ENCODE measurements at places on chromosomes 5 and 9.

- DNase-seq: no peak
Observed at GRCh38 chr9:34163434-34163833, 15.4 kb upstream of the UBAP1 start.

DNA sequence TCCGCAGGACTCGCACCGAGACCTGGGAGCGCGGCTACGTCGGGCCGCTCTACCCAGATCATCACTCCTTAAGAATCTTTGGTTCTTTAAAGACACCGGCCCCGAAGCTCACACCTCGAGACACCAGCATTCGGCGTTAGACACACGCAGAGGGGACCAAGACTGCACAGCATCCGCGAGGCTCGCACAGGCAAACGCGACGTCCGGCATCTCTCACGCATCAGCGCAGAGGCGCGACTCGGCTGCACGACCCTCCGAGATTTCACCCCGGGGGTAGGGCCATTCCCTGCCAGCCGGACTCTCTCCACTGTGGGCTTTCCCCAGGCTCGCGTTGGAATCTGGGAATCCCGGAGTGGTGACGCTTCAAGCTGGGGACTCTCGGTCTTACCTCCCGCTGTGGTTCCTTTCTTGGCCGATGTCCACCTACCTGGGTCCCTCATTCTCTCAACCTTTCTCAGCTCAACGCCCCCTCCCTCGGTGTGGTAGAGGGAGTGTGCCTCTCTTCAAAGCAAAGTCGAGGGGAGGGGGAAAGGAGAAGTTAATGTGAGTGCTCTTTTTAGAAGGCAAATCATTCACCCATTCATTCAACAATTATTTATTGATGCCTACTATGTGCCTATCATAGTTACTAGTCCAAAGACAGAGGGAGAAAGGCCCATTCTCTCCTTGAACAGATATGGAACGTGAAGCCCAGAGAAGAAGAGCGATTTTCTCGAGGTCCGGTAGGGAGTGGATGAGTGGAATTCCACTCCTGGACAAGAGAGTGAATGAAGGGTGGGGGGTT, 1.3 kb upstream of the HAND1 start:
- DNase-seq: no peak

- no peak for DNase-seq
Observed at GRCh38 chr5:11319836-11320580, 559.0 kb upstream of the DAP start.

DNA sequence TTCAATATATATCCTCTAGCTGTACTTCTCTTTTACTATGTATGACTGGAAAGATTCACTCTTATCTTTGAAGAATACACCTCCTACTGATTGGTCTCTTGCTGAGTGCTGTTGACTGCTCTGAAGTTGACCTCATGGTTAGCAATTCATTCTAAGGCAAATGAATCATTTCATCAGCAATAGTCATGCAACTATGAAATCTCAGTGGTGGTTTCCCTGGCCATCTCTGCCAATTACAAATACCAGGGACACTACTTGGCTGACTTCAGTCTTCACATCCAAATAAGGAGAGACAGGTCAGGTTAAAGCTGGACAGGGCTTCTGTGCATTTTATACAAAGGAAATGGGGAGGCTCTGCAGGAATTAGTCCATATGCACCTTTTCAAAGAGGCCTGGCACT, 333.5 kb upstream of the ACTBL2 start:
- no peak for DNase-seq

DNA sequence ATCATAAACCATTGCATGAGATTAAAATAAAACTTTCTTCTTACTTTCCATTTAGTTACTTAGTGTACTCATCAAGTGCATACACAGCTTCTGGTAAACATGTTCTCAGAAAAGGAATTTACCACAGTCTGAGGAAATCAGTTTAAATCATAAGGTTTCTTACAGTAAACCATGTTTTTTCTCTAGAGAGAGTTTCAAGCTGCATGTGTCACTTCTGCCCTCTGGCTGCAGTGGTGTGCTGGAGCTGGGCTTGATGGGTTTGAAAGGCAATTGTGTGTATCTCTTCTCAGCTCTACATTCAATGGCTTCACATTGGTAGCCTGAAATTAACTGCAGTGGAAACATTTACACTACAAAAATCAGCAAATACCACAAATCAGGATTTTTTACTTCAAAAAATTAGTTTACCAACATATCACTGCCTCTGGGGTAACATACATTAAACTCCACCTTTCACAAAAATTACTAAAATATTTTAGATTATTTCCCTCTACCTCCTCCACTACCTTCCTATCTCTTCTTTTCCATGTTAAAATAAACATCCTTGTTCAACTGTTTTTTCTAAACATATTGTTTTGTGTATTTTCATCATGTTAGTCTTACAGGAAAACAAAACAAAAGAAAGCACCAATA, 414.3 kb downstream of the ANXA1 start:
- DNase-seq: no peak

DNA sequence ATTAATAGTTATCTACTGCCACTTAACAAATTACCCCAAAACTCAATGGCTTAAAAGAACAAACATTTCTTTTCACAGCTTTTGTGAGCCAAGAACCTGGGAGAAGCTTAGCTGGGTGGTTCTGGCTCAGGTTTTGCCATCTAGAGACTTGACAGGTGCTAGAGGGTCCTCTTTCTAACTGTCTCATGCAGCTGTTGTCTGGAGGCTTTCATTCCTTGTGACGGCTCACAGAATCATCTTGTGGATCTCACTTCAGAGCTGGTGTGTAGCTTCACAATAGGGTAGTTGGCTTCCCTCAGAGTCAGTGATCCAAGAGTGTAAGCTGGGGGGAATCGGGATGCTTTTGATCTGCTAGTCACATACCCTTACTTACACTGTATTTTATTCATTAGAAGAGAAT, 81.2 kb upstream of the APC start:
- no peak for DNase-seq

GRCh38 chr9:111294691-111295451, 35.2 kb downstream of the OR2K2 start:
- DNase-seq: no peak

DNA sequence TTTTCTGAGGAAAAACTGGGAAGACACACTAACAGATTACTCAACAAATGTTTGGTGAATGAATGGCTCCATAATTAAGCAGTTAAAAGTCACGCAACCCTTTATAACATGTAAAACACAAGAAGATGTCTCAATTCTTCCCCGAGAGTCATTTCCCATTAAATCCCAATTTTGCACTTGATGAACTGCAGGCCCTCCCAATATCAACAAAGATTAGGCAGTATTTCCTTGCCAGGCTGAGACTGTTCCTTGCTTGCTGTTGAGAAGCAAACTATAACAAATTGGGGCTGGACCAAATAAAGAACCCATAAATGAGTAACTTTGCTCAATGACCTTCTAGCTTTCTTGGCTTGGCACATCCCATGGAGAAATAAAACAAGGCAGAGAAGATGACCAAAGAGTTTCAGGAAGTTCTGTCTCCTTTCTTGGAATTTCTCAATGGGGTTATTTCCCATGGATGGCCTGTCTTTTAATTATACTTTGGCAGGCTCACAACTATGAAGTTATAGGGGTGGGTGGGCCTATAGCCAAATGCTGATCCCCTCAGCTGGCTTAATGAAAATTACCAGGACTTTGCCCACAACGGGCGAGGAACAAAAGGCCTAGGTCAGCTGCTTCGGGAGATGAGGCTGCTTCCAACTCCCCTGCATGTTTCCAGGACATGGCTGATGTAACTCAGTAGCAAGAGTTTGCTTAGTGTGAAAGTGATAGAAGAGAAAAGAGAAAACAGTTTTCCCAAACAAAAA, 243.1 kb upstream of the RFX3 start:
- no peak for DNase-seq

- DNase-seq: no peak
Observed at GRCh38 chr9:129938291-129938979, 103.2 kb downstream of the USP20 start.

GRCh38 chr5:80318212-80318611, 1.6 kb upstream of the SPZ1 start:
- no peak for DNase-seq

- DNase-seq: no peak
Observed at GRCh38 chr5:114447084-114447773, 85.4 kb downstream of the KCNN2 start.

DNA sequence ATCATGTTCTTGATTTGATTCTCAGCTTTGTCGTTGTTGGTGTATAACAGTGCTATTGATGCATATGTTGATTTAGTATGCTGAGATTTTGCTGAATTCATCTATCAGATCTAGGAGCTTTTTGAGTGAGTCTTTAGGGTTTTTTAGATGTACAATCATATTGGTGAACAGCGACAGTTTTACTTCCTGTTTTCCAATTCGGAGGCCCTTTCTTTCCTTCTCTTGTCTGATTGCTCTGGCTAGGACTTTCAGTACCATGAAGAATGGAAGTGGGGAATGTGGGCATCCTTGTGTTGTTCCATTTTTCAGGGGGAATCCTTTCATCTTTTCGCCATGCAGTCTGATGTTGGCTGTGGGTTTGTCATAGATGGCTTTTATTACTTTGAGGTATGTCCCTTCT, 100.4 kb downstream of the SGCD start:
- no peak for DNase-seq

- peak; percentile 12 for DNase-seq
Observed at GRCh38 chr9:32551276-32552051, 663 bp upstream of the SMIM27 start.

GRCh38 chr9:114357911-114358328, 28.3 kb downstream of the ORM2 start:
- DNase-seq: no peak

DNA sequence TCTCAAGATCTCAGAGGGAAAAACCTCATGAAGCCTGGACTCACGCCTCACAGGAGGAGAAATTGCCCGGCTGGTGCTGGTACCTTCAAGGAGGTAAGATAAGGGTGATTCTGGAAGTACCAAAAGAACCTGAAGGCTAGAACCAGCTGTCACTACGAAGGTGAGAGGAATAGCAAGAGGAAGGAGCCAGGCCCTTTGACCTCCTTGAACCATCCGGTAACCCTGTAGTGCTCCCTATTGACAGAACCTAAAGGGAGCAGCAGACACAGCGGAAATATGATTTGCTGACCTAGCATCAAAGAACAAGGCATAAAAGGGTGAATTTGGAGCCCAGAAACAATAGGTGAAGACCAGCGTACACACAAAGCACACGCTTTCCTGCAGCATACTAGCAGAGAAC, 92.2 kb downstream of the DOCK8 start:
- DNase-seq: peak; percentile 15

GRCh38 chr5:157546456-157547100, 29.0 kb downstream of the ADAM19 start:
- DNase-seq: no peak

- DNase-seq: no peak
Observed at GRCh38 chr5:180193749-180194375, 15.1 kb downstream of the RASGEF1C start.

GRCh38 chr9:16693616-16694015, 176.9 kb downstream of the BNC2 start:
- DNase-seq: no peak

DNA sequence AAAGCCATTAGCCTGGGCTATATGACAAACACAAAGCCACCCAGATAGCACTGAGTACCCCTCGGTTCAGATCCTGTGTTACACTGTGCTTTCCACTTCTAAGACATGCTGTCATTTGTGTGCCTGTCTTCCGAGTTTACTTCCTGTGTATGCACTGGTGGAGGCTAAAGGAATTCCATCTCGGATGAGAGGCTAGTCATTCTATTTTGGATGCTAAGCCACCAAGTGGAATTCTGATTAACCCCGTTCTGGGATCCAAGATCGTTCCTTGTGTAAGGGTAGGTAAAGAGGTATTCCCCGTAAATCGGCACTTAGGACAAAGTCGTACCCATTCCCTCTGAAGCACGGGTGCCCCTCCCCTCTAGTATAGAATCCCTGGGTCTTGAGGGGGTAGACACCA, 8.7 kb downstream of the PROP1 start:
- no peak for DNase-seq

DNA sequence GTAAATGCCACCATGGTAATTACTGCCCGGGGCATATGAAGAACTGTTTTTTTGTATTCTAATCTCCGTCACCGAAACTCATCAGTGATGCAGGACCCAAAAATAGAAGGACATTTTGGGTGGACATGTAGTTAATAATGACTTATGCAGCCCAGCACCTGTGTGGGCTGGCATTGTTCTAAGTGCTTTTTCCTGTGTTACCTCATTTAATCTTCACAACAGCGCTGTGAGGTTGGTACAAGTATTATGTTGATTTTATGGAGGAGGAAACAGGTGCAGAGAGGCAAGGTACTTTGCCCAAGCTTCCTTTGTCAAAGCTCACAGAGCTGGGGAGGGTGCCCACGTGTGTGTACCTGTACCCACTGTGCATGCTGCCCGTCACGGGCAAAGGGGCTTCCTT, 58.4 kb downstream of the DAPK1 start:
- no peak for DNase-seq

DNA sequence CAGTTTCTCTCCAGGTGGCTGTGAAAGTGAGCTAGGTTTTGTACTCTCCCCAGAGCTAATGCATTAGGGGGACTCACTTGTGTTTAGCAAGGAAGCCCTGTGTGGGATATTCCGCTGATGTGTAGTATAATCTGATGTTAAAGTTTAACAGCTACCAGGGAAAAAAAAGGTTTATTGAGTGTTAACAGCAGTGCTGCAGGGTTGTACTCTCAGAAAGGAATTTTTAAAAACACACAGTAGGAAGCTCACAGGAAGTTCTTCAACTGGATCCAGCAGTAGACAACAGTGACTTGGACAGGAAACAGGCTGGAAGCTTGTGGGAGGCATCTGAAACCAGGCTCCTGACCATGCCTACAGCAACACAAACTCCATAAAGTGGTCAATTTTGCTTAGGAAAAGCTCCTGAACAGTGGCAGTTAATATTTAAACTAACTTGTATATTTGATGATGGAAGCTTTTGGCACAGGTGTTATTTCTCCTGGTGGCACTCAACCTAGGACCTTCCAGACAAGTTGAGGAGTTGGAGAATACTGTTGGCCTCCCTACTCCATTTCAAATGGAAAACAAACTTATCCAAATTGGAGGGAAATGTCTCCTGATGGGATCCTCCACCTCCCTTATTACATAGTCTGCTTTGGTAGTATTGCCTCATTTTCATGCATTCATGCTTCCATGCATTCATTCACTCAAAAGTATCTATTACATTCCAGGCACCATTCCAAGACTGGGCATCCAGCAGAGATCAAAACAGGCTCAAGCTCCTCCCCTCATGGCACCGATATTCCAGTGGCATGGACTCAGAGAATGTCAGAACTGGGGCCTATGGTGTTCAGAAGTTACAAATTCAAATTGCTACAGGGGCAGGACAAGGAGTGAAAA, 54.7 kb downstream of the FOXD1 start:
- no peak for DNase-seq

DNA sequence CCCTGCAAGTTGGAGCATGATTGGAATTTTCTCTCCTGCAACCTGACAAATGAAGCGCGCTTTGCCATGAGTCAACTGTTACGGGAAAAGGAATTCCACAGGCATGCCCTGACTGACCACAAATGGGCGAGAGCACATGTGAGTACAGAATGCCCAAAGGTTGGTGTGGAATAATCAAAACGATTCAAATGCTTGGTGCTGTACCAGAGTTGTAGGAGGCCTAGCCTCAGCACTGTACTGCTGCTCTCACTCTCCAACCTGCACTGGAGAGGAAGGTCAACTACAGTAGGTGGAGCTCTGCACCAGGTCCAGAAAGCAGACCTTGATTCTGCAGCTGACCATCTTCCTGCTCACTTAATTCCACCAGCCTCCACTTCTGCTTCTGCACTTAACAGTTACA, 406.9 kb upstream of the ACTBL2 start:
- DNase-seq: no peak

GRCh38 chr5:147558826-147559225, 49.0 kb upstream of the DPYSL3 start:
- DNase-seq: no peak

- DNase-seq: no peak
Observed at GRCh38 chr9:7209016-7209715, 451.4 kb downstream of the KDM4C start.

- no peak for DNase-seq
Observed at GRCh38 chr9:19232823-19233194, 2.3 kb downstream of the DENND4C start.
